Stimulated activated CD4-positive, alpha-beta T cell treated with anti-CD3 and anti-CD28 coated beads, Interleukin-15, amount 100 ng/mL, for 48 hours (primary cell): ENCODE measurements at places on chromosomes 2 and 18.

- no peak for DNase-seq
Measured at GRCh38 chr2:72204786-72205503, 57.3 kb upstream of the CYP26B1 start.

- no peak for DNase-seq
Measured at GRCh38 chr2:222802514-222803196, 58.2 kb upstream of the ACSL3 start.

DNA sequence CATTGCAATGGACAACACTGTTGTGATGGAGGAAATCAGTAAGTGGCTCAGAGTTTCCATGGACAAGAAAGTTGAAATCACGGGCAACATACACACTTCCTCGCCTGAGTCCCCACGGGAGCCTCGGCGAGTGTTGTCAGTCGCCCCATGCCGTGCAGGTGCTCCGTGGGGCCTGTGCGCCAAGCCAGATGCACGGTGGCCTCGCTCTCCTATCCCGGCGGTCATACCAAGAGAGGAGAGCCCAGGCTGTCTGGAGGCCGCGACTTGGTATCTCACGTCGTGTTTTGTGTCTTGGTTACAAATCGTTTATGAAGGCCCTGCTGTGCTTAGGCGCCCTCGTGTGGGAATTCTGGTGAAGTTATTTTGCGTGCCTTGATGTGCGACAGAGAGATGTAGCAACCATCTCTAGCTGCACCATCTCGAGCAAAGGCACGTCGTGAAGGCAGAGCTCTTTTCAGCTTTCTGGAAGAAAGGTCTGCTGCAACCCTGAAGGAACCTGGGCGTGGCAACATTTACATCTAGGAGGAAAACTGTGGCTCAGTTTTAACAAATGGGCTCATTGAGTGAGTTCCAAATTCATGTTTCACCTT lies 21.8 kb downstream of the ATG4B start:
- peak; percentile 20 for DNase-seq

DNA sequence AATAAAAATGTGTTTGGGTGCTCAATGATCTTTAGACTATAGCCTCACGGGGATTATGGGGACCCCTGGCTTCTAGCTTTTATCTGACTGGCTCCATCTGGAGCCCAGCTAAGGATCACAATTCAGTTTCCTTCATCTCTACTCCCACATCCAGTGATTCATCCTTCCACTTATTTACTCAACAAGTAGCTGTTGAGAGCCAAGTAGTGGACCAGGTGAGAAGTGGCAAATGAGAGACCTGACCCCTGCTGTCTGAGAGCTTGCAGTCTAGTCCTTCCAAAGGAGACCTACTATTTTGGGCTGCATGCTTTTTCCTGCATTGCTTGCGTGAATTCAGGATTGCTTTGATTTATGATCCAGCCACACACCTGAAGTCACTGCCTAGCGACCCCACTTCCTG lies 10.7 kb upstream of the DSG3 start:
- DNase-seq = no peak

DNA sequence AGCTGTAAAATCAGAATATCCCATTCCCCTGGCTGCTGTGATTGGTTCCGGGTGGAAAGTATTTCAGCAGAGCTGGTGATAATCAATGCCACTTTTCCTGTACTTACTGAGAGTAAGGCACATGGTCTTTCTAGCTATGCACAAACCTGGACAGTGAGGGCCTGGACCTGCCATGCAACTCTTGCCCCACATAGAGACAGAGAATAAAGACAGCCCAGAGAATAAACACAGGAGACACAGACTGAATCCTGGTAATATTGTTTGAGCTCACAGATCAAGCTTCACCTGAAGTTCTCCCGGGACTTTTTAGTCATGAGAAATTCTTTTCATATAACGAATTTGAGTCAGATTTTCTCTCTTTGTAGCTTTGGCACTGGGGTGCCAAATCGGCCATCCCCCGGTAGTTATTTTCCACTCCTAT lies 81.9 kb downstream of the ACAA2 start:
- no peak for DNase-seq

DNA sequence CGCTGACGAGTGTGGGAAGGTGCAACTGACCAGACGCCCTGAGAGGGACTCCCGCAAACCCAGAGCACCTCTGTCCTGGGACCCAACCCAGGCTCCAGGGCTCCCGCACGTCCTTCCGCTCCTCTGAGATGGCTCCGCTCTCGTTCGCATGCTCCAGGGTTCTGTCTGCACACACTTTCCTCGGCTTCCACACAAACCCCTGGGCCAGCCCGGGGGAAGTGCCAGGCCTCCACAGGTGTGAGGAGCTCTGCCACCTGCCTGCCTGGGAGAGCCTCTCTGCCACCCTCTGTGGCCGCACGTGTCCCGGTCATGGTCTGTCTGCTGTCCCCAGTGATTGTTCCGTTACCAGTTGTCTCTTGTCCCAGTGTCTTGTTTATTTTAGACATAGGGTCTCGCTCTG lies 222.9 kb downstream of the HDAC4 start:
- no peak for DNase-seq

- no peak for DNase-seq
Measured at GRCh38 chr2:233689501-233689900, 3.2 kb upstream of the UGT1A6 start.

GRCh38 chr18:43420950-43421349 lies 143.7 kb upstream of the SYT4 start:
- no peak for DNase-seq

DNA sequence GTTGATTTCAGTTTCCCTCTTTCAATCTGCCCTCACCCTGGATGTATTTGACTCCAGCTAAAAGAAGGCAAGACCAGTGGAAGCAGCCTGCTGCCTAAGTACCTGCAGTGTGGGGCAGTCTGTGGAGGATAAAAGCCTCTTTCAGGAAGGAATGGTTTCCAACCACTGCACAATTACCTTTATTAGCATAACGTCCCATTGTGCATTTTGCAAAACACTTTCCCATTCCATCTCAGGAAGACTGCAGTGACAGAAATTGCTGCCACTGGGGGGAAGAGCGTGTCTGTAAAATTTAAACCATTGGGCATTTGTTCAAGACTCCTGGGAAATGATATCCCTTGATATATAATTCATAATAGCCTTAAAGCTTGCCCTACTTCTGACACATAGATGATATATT lies 26.2 kb downstream of the CYRIA start:
- no peak for DNase-seq

DNA sequence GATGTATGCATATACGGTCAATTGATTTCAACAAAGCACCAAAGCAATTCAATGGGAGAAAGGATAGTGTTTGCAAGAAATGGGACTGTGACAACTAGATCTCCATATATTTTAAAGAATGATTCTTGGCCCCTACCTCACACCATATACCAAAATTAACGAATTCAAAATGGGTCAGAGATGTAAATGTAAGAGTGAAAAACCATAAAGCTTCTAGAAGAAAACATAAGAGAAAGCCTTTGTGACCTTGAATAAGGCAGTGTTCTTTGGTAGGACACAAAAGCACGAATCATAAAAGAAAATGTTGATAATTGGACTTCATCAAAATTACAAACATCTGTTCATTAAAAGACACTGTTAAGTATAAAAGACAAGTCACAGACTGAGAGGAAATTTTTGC lies 5.0 kb upstream of the PROC start:
- DNase-seq = no peak

DNA sequence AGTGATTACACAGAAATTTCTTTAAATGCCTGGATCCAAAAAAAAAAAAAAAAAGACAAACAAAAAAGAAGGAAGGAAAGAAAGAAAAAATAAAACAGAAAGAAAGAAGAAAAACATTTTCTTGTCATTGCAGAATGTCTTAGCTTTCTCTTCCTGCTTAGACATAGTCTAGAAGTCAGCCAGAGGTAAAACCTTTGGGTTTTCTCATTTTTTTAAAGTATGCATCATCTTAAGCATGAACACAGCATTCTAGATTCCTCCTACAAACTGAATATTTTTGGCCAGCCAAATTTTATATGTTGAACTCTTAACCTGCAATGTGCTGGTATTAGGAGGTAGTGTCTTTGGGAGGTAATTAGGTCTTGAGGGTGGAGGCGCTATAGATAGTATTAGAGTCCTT lies 243.9 kb downstream of the TRIB2 start:
- DNase-seq = no peak

DNA sequence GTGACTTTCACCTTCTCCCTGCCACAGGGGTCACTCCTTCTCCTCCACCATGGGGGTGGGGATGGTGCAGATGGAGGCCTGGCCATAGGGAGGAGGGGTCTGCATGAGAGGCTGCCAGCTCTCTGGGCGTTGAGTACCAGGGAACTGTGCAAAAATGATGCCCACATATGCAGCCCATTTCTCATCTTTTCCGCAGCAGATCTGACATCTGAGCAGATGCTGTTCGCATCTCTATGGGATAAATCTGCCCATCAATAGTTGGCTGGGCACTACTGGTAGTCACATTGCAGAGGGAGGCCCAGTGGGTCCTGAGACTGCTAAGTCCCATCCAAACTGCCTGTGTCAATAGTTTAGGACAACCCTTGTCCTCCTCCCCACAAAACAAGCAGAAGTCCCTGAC lies 45.9 kb upstream of the LGALSL start:
- DNase-seq = no peak

- no peak for DNase-seq
Measured at GRCh38 chr18:2716394-2717326, 61.1 kb downstream of the SMCHD1 start.

- no peak for DNase-seq
Measured at GRCh38 chr2:67516362-67516761, 119.2 kb downstream of the ETAA1 start.

DNA sequence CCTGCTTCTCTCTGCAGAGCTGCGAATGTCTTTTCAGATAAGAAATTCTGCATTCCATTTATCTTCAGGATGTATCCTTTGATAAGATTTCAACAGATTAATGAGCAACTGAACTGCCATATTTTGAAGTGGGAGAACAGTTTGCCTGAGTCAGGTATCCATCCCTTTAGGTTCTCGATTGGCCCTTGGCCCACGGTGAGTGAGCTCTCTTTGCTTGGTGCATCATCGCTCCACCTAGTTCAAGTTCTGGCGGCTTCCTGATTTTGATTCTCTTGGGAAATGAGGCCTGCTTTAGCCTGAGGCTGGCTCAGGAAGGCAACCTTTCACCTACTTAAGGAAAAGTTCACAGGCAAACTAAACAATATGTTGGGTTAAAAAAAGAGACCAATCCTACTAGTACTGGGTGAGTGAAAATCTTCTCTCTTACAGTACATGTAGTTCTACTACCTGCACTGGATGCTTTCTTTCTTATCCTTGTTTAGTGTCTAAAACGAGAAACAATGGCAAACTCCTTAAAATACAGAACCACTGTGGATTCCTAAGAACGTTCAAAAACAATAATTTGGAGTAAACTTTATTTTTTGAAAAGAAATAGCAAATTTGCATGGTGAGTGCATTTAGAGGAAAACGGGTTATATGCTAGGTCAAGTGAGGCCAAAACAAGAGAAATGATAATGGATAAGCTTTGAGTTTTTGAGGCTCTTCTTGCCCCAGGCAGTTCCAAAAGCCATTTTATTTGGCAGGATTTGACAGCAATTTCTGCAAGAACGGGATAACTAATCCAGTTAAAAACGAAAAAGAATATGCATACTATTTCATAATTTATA lies 837 bp upstream of the ACSL3 start:
- no peak for DNase-seq

- no peak for DNase-seq
Measured at GRCh38 chr2:239343946-239344856, 56.6 kb downstream of the HDAC4 start.

GRCh38 chr2:204280262-204280668 lies 265.0 kb upstream of the PARD3B start:
- DNase-seq = no peak

DNA sequence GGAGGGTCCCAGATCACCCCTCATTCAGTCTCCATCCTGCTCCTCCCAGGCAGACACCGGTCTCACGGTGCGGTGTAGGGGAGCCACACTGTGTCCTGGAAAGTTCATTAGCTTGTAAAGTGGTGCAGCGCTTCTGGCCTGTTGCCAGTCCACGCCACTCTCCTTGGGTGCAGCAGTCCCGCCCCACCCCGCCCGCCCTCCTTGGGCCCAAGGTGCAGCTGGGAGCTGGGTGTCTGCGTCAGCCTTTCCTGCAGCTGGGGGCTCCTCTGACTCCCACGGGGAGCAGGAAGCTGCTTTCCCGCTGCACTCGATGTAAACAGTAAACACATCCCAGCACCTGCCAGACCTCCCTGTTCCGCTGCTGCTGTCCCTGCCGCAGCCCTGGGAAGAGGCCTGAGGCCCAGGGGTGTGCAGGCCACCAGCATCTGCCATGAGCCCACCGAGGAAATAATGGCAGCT lies 53.8 kb upstream of the ASB18 start:
- DNase-seq = no peak

GRCh38 chr2:54332386-54332785 lies 76.4 kb upstream of the TSPYL6 start:
- no peak for DNase-seq

GRCh38 chr2:130819608-130820278 lies 17.0 kb upstream of the ARHGEF4 start:
- no peak for DNase-seq

DNA sequence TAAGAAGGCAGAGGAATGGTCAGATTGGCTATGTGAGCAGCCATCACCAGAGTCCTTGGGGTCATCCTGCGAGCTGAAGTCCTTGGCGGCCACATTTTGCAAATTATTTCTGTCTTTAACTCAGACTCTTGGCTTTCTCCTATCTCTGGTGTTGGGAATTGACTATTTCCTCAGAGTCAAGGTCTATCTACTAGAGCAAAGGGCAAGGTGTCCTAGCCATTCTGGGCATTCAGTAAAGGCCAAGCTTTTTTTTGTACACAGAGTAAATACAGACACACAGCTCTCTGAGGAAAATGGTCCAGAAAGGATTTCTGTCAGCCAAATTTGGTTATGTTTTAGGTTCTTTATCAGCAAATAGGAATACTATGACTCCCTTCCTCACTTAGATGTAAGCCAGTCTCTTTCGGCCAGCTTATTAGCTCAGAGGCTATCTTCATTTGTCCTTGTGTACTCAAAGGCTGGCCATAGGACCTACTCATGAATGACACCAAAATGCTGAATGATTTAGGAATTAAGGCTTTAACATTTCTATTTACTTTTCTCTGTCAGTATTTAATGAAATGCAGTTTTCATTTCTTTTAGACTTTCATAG lies 146.5 kb downstream of the CNTNAP5 start:
- no peak for DNase-seq

DNA sequence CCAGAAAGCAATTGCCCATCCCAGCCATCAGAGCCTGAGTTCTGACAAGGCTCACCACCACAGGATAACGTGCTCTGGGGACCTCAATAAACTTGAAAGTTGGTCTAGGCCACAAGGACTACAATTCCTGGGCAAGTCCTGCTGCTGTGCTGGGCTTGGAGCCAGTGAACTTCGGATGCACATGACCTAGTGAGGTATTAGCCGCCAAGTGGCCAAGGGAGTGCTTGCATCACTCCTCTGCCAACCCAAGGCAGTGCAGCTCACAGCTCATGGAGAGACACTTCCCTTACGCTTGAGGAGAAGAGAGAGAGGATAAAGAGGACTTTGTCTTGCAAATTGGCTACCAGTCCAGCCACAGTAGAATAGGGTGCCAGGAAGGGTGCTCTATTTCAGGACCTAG lies 219.6 kb downstream of the MBD2 start:
- no peak for DNase-seq
